Fibroblast of mammary gland (primary cell): ENCODE measurements at places on chromosomes 1 and 21.

GRCh38 chr1:158646465-158646864, 40.0 kb downstream of the SPTA1 start:
- no peak for DNase-seq

GRCh38 chr1:46020010-46020409, 112.4 kb downstream of the PIK3R3 start:
- DNase-seq, result peak; percentile 69

- no peak for DNase-seq
Observed at GRCh38 chr21:46033410-46034400, 52.1 kb downstream of the COL6A1 start.

DNA sequence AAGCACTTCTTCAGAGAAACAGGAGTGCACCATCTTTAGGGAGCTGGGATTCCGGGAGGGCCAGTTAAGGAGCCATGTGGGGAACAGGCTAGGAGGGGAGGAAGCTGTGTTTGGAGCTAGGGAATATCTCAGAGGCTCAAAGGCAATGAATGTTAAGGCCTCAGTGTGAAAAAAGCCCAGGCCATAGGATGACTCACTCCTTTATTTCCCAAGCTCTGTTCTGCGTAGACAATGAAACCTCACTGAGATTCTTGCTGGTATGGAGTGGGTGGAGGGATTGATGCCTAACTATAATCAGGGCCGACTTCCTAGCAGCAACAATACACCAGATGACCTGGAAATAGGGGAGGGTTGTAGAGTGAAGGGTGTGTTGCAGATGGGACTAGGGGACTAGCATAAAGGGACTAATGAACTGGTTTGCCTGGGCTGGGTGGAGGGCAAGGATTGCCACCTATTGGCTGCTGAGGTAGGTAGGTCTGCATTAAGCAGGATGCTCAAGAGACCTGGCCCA, 2.1 kb downstream of the GNAT2 start:
- peak; percentile 97 for DNase-seq

DNA sequence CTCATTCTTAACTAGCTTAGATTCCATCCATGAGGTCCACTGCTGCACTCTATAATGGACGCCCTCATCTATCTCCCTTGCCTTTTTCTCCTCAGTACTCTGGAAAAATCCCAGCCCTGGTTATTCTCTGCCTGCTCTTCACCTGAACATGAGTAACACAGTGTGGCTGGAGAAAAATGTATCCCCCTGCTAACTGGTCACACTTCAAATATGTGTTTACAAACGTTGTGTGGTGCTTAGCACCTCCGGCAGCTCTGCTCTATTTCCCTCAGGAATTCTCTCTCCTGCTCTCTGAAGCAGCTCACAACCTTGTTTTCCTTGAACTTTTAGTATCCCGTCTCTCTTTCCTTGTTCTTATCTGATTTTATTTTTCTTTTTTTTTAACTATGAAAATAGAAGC, 4.1 kb downstream of the SCCPDH start:
- DNase-seq, result no peak

GRCh38 chr1:87898431-87898830, 569.8 kb downstream of the LMO4 start:
- DNase-seq, result no peak

- no peak for DNase-seq
Observed at GRCh38 chr1:89878256-89878655, 57.4 kb downstream of the LRRC8D start.

DNA sequence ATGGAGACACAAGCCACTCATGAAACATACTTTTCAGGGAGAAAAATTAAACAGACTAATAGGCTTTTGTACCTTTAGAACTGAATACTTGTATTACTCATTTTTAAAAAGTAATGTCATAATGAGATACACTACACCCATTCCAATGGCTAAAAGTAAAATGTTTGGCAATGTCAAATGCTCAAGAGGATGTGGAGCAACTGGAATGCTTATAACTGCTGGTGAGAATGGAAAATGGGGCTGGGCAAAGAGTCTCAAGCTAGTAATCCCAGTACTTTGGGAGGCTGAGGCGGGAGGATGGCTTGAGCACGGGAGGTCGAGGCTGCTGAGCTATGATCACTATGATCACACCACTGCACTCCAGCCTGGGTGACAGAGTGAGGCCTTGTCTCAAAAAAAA, 86.3 kb downstream of the NKAIN1 start:
- no peak for DNase-seq

GRCh38 chr1:228837817-228838716, 102.8 kb downstream of the RHOU start:
- DNase-seq, result peak; percentile 91

DNA sequence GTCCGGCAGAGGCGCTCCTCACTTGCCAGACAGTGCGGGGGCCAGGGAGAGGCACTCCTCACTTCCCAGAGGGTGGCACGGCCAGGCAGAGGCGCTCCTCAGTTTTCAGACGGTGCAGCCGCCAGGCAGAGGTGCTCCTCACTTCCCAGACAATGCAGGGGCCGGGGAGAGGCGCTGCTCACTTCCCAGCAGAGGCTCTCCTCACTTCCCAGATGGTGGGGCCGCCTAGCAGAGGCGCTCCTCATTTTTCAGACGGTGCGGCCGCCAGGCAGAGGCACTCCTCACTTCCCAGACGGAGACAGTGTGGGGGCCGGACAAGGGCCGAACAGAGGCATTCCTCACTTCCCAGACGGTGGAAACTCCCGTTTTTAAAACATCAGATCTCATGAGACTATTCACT, 238.4 kb upstream of the CACYBP start:
- DNase-seq, result no peak

GRCh38 chr1:224733027-224733911, 117.2 kb downstream of the CNIH3 start:
- peak; percentile 76 for DNase-seq

DNA sequence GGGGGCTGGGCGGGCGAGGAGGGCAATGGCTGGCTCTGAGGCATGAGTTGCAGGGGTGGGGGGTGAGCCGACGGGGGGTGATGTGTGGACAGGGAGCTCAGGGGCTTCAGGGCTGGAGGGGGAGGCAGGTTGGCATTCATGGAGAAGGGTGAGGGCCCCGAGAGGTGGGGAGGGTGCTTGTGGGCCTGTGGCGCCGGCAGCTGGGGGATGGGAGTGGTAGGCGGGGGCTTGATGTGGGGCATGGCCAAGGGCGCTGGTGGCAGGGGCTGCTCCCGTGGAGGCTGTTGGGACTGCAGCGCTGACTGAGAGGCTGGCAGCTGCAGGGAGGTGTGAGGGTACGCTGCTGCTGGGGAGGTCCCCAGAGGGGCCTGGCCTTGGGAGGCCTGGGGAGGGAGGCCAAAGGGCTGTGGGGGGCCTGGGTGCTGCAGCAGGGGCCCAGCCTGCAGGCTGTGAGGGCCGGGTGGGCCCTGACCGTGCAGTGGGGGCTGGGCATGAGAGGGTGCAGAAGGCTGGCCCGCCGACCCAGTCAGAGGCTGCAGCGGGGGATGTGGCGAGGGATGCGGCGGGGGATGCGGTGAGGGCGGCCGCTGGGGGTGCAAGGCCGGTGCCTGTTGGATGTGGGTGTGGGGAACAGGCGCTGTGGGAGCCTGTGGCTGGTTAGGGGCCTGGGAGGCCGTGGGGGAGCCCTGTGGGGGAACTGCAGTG, 42.7 kb downstream of the SLC45A1 start:
- DNase-seq, result no peak

DNA sequence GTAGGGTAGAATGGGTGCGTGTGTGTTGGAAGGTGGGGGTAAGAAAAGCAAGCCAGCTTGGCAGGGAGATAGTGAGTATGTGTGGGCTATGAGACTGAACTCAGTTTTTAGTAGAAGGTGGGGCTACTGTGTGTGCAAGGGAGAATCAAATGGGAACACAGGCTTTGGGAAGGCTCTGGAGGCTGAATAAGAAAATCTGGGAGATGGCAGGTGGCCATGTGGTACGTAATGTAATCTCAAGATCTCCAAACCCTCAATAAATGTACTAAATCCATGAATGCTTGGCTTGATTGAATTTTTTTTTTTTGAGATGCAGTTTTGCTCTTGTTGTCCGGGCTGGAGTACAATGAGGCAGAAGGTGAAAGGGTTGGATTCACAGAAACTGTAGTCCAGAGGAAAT, 3.5 kb upstream of the ZSCAN20 start:
- DNase-seq, result no peak

DNA sequence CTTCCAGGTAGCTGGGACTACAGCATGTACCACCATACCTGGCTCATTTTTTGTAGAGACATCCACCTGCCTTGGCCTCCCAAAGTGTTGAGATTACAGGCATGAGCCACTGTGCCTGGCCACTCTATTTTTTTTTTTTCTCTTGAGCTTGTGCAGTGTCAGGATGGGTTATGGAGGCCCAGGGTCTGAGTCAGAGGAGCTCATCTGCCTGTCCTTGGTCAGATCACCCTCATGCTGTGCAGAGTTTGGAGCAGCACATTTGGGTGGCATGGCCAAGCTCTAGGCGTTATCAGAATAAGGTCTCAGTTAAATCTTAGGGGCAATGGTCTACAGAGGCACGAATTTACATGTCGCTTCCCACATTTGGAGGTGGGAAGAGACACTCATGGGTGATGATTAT, 16.9 kb downstream of the METTL13 start:
- DNase-seq, result no peak

DNA sequence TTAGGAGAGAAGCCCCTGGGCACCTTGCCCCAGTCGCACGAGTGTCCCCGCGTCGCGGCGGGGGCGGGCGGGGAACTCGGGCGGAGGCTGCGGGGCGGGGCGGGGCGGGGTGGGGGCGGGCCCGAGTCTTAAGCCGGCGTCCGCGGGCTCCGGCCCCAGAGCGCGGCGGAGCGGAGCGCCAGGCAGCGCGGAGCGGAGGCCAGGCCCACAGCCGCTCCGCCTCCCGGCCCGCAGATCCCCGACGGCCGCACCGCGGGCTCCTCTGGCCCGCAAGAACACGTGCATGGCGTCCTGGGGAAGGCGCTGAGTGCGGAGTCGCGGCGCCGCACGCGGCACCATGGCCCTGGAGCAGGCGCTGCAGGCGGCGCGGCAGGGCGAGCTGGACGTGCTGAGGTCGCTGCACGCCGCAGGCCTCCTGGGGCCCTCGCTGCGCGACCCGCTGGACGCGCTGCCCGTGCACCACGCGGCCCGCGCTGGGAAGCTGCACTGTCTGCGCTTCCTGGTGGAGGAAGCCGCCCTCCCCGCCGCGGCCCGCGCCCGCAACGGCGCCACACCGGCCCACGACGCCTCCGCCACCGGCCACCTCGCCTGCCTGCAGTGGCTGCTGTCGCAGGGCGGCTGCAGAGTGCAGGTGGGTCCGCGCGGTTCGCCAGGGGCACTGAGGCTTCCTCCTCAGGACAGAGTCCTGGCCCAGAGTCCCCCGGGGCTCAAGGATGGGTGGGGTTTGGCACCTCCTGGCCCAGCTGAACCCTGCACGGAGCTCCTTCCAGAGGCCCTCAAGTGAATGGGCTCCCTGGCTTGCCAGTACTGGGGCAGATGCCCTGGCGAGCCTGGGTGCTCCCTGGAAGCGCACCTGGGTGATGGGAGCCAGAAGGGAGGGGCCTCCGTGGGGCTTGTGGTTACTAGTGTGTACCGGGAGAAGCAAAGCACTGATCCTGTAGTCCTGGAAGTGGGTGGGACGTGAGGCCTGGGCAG, at the start of gene ESPN:
ESPN (plus strand) TSS at position 158 of the 975 bp plus-strand sequence; CDS start at position 338, 180 bp downstream.
- DNase-seq, result no peak

GRCh38 chr21:36210779-36211659, 54.4 kb downstream of the DOP1B start:
- DNase-seq, result no peak

- no peak for DNase-seq
Observed at GRCh38 chr1:40986328-40986783, 6.9 kb downstream of the CTPS1 start.

DNA sequence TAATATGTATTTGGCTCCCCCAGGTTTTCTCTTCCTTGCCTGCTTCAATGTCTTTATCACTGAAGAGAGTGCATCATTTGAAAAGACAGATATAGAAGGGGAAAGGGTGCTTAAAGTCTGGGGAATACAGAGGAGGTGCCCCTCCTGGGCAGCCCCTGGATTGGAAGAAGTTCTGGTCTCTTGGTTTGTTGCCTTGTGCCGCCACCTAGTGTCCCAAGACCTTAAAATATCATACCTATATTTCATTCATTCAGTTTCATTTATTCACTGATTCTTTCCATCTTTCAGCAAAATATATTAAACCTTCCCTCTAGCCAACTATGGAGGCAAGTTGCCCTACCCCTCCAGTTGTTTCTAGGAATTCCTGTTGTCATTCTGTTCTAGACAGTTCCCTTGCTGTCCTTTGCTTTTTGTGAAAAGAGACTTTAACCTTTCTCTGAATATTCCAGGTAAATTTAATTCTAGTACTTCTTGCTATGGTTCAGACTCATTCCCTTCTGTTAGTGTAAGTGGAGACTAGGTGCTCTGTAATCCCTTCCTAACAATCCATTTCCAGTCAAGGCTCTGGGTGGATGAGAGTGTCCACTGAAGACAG, 56.1 kb downstream of the MEF2D start:
- peak; percentile 31 for DNase-seq

DNA sequence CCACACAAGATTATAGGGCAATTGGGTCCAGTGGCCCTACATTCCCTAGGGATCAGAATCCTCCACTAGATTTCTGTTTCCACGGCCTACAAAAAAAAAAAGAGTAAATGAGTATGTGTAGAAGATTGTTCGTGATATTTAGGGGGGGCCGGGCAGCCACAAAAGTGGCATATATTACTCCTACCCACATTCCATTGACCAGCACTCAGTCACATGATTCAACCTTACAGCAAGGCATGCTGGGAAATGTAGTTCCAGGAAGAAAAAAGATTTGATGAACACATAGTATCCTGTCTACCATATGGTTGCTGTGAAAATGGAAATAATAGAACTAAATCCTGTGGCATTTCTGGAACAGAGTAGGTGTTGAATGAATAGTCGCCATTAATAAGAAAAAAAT, 43.4 kb upstream of the GJB5 start:
- no peak for DNase-seq

- peak; percentile 24 for DNase-seq
Observed at GRCh38 chr1:36258960-36259344, 34.7 kb downstream of the THRAP3 start.

- peak; percentile 98 for DNase-seq
Observed at GRCh38 chr1:16183179-16183578, 27.3 kb upstream of the EPHA2 start.

DNA sequence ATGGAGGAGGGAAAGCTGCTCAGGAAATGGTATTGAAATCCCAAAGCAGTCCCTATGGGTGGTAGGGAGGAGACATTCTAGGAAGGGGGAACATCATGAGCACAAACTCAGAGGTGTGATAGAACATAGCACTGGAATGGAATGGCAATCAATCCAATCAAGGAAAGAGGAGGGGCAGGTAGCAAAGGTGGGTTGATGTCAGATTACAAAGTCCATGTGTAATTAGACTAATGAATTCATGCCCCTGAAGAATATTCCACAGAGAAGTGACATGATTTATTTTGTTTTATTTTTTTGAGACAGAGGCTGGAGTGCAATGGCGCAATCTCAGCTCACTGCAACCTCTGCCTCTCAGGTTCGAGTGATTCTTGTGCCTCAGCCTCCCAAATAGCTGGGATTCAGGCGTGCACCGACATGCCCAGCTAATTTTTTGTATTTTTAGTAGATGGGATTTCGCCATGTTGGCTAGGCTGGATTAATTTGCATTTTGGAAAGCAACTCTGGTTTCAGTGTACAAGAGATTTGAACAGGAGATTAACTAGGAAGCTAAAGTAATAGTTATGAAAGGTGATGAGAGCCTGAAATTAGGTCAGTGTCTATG, 36.1 kb downstream of the DEGS1 start:
- no peak for DNase-seq
